ENCODE measurements at places on chromosomes 13 and 19.

- no peak for DNase-seq
These were observed 75.6 kb downstream of the SPACA7 start for GRCh38 chr13:112451512-112452379.

DNA sequence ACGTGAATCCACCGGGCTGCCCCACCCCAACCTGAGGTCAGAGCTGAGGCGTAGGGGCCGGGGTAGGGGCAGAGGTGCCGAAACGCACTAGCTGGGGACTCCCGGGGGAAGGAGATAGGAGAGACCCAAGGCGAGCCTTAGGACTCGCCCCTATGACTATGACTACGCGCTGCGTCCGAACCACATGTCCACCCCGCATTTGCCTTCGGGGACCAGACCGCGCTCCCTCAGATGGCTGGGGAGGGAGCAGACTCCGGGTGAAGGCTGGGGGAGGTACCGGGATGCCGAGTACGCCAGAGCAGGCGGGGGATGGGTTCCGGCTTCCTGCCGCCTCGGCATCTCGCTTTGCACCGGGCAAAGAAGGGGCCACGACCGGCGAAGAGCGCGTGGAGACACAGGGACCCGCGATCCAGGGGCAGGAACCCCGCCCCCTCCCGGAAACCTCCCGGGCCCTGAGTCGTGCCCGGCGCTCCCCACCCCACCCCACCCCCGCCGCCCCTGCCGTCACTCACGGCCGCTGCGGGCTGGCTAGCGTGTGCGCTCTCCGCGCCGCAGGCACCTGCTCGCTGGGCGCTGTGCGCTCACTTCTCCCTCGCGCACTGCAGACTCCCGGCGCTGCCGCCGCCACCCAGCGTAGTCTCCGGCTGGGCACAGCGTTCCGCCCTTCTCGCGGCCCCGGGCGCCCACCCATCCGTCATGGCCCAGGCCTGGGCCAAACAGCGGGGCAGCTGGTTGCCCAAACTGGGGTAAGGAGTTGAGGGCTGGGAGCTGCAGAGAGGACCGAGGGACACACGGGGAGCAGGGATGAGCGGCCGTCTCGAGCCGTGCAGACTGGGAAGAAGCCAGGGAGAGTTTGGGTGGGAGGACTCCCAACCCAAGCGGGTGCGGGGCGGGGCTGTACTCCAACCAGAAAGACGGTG, 622 bp upstream of the VSTM2B start:
- no peak for DNase-seq

DNA sequence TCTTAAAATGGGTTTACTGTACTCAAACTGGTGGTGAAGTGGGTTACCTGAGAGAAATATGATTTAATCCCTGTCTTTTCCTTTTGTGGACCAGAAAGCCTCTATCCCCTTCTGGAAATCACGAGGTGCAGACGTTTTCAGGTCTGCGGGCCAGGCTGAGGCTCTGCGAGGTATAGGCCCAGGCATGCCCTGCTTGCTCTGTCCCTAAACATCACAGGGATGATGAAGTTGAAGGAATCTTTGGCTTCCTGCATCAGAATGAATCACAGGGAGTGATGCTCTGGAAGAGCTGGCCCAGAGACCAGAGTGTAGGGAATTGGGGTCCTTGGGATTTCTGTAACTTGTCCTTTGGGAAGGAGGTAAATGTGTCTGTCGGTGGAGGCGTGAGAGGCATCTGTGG, 18.4 kb upstream of the CHST8 start:
- no peak for DNase-seq

DNA sequence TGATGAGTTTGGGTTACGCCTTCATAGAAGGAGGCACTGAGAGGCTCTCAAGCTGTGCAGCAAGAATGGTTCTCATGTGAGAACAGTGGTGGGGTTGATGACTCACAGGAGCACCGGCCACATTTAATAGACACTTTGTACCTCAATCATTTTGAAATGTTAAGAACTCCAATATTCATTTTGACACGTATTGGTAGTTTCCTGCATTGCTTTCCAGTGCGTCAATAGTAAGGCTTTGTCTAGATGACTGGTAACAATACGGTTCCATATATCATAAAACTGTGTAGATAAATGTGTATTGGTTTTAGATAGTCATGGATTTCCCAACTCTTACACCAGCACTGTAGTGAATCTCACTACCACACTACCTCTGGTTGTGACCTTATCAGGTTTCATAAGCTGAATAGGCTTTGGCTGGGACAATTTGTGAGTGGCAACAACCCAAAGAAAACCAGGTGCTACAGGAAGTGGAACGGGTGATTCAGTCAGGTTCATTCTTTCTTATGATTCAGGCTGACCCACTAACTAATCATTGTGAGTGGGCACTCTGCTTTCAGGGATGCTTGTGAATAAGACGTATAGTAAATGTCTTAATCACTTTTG, 362.6 kb downstream of the KLF5 start:
- DNase-seq: no peak

DNA sequence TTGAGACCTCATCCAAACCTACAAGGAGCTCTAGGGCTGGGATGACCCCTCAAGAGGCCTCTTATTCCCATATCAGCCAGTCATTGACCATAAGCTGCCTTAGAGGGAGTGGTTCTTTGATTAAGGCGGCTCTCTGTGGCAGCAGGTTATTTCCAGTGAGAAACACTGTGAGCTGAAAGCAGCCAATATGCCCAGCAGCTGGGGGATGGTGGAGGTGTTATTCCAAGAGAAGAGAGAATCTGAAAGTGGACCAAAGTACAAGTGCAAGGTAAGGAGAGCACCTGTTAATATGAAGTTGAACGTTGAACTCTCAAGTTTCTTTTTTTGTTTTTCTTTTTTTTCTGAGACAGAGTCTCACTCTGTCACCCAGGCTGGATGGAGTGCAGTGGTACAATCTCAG, 20.2 kb upstream of the FNDC3A start:
- DNase-seq: no peak

DNA sequence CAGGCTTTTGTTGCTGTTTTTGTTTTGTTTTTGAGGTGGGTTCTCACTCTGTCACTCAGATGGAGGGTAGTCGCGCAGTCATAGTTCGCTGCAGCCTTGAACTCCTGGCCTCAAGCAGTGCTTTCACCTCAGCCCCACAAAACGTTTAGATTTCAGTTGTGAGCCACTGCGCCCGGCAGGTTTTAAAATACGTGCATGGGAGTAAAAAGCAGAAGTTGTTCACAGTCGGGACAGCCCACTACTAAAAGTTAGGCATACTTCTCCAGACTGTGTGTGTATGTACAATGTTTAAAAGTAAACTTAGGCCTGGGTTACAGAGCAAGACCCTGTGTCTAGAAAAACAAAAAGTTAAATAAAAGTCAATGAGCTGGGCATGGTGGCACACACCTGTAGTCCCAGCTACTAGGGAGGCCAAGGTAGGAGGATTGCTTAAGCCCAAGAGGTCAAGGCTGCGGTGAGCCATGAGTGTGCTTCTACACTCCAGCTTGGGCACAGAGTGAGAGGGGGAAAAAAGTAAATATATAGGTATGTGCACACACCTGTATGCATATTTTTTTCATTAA, 6.1 kb downstream of the SAFB start:
- no peak for DNase-seq

- no peak for DNase-seq
These were observed 32.2 kb downstream of the VASP start for GRCh38 chr19:45539459-45539858.

- no peak for DNase-seq
These were observed 118.0 kb downstream of the KDM4B start for GRCh38 chr19:5086725-5087439.

- no peak for DNase-seq
These were observed 223.8 kb upstream of the TMTC4 start for GRCh38 chr13:100898431-100898830.

DNA sequence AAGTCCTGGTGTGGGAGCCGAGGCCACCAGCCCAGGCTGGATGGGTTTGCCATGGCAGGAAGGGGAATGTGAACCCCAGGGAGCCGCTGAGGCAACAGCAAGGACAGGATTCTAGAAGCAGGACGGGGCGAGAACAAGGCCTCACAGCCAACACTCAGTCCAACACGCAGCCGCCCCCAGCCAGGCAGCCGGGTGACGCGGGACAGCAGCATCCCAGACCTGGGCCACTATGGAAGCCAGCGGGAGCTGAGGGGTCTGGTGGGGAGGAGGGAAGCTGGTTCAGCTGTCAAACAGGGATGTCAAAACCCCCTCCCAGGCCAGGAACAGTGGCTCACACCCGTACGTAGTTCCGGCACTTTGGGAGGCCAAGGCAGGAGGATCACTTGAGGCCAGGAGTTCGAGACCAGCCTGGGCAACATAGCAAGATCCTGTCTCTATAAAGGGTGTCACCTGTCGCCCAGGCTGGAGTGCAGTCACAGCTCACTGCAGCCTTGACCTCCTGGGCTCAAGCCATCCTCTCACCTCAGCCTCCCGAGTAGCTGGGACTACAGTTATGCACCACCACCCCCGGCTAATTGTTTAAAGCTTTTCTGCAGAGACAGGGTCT, 6.8 kb downstream of the MEX3D start:
- no peak for DNase-seq

GRCh38 chr13:109870274-109870673, 83.9 kb upstream of the IRS2 start:
- no peak for DNase-seq

DNA sequence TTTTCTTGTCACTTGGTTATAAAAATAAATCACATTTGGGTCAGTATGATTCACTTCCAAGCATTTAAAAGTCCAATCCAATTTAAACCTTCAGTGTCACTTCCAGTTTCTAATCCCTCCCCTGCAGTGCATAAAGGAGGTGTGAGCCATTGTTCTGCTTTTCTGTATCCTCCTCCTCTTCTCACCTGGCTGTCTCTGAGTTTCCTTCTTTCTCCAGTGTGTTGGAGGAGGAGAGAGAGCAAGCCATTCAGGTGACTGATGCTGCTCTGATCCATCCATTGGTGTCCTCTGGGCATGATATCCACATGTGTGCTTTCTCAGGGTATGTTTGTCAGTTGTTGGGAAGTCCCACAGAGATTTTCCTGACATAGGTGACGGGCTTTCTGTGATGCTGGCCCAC, 1.2 kb downstream of the NUDT15 start:
- no peak for DNase-seq

- no peak for DNase-seq
These were observed 23.0 kb downstream of the CUL4A start for GRCh38 chr13:113232208-113233003.

DNA sequence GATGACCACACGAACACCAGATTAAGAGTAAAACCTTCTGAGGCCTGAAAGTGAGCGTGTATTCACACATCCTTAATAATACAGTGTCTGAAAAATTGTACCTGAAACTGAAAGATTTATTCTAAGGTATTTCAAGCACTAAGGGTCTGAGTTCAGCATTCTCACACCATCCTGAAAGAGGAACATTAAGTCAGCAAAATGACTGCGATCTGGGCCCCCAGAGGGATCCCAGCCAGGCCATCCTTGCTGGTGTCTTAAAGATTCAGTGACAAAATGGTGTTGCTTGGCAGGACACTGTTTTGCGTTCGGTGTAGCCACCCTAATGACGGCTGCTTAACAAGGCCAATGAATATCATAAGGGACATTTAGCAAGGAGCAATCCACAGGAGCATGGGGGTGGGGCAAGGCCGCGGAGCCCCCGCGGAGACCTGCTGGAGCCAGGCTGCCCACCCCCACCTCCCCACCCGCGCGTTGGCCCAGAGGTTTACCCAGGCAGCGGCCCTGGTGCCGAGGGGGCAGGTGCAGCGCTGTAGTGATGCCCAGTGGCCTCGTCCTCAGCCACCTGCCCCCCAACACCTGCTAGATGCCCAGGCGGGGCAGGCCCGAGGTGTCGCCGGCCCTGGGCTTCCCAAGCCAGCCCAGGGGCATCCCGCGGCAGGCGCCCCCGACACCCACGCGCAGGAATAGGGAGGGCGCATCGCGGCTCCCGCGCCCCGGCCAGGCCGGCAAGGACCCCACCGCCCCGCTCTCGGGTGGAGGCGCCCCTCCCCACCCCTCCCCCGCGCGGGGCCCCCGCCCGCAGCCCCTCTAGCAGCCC, 742 bp downstream of the NALCN start:
- no peak for DNase-seq

- no peak for DNase-seq
These were observed 60.9 kb upstream of the ATP12A start for GRCh38 chr13:24619282-24619681.

- DNase-seq: peak; percentile 64
These were observed 4.9 kb downstream of the HRC start for GRCh38 chr19:49150106-49150943.

DNA sequence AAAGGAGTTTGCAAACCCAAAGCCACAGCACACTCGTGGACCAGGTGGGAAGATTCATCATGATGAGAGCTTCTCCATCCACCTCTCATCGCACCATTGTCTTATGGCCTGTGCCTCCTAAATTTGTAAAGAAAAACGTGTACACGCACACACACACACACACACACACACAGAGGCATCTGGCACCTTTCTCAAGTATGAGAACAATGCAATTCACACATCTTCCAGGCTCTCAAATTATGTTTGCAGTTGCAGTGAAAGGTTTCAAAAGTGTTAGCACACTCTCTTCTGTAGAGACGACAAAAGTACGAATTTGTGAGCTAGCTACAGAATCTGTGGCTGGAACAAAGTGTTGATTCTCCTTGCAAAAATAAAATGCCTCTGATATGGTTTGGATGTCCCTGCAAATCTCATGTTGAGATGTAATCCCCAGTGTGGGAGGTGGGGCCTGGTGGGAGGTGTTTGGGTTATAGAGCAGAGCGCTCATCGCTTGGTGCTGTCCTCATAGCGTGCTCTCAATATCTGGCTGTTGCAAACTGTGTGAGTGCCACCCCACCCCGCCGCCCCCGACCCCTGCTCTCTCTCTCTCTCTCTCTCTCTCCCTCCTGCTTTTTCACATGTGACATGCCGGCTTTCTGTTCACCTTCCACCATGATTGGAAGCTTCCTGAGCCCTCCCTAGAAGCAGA, 21.8 kb upstream of the RAB20 start:
- DNase-seq: no peak

- DNase-seq: no peak
These were observed 10.1 kb downstream of the CNOT3 start for GRCh38 chr19:54147676-54148075.

DNA sequence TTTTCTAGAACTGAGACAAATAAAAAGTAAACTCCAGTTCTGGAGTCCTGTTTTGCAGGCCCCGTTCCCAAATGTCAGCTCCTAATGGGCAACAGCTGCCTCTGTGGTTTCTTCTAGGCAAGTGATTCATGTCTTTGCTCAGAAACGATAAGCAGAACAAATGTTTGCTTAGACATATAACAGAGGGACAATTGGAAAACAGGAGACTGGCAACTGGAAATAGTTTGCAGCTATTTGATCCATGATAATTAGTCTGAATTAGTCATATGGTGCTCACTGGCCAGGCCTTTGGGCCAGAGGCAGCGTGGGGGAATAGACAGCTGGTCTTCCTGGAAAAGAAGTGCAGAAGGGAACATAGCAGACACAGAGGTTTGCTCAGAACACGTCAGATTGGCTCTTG, 29.2 kb upstream of the TSHZ3 start:
- DNase-seq: peak; percentile 84

- DNase-seq: no peak
These were observed 1461.6 kb downstream of the PCDH9 start for GRCh38 chr13:65768545-65768944.

All from brain microvascular endothelial cell (primary cell).